ENCODE measurements at places on chromosomes 2 and 18.
A peak's percentile ranks its signal among the peaks of the same experiment; 100 is the strongest.

DNA sequence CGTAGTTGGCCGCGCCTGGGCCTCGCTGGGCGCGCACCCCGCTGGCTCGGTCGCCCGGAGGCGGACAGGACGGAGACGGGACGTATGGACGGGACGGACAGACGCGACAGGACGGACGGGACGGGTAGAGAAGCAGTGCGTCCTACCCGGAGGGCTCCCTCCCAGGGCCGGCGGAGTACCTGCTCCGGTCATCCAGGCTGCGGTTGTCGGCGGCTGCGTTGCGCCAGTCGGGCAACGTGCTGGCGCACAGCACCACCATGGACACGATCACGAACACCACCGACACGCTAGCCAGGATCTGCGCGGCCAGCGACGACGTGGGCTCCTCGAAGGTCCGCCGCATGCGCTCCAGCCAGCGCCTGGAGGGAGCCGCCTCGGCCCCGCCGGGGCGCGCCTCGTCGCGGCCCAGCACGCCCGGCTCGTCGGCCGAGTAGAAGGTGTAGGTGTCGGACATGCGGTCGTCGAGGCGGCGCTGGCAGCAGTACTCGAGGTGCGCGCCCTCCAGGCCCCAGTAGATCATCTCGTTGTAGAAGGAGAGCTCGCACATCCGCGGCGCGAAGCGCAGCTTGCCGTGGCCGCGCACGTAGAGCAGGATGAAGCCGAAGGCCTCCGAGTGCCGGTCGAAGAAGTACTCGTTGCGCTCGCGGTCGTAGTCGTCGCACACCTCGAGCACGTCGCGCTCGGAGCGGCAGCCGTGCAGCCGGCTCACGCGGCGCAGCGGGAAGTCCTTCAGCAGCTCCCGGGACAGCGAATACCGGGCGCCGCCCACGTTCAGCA lies 903 bp downstream of the KCNG3 start:
- peak; percentile 33 for DNase-seq

- DNase-seq = no peak
Measured at GRCh38 chr2:196183172-196183473, 11.7 kb upstream of the STK17B start.

DNA sequence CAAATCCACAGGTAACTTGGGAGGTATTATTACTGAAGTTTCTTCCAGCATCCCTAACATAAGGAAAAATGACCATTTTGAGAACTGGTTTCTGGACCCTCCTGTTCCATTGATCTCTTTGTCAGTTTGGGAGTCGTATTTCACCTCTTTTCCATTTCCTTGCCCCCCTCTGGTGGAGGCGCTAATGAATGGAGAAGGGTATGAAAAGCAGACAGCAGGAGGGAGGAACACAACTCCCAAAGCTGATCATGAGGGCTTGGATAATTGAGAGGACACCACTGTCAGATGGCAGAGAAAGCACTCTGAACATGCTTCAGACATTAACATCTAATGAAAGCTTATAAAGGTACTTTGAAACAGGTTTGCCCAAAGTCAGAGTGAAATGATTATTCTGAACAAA lies 56.6 kb upstream of the TLK1 start:
- no peak for DNase-seq

DNA sequence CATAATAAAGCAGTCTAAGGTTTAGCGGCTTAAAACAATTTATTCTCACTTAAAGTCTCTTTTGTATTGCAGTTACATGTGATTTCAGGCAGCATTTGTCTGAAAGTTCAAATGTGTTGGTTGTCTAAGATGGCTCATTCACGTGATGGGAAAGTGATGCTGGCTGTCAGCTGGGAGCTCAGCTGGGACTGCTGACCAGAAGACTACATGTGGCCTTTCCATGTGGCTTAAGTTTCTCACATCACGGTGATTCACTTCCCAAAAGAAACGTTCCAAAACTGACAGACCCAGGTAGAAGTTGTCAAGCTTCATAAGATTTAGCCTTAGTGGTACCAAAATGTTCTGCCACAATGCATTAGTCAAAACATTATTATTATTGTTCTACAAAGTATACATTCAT lies 76.9 kb downstream of the TMEM131 start:
- no peak for DNase-seq

GRCh38 chr2:47288864-47289263 lies 114.1 kb upstream of the MSH2 start:
- DNase-seq = no peak

GRCh38 chr18:68454511-68455228 lies 260.2 kb downstream of the TMX3 start:
- no peak for DNase-seq

- no peak for DNase-seq
Measured at GRCh38 chr2:168246072-168246482, 1.3 kb downstream of the STK39 start.

DNA sequence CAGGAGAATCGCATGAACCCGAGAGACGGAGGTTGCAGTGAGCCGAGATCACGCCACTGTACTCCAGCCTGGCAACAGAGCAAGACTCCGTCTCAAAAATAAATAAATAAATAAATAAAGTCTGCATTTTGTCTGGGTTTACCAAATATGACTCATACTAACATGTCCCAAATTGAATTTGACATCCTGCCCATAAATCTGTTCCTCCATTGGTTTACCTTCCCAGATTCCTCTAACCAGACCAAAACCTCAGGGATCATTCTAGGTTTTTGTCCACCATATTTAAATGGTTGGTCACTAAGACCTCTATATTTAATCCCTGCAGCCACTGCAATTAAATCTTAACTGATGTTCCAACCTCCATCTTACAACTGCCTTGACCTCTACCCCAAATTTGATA lies 150.9 kb downstream of the ATAD2B start:
- DNase-seq = no peak

GRCh38 chr2:135168204-135168856 lies 116.2 kb downstream of the RAB3GAP1 start:
- DNase-seq = no peak

GRCh38 chr2:96251721-96252292 lies 14.0 kb downstream of the TMEM127 start:
- no peak for DNase-seq

- DNase-seq = no peak
Measured at GRCh38 chr2:9380702-9381628, 42.4 kb downstream of the ITGB1BP1 start.

GRCh38 chr2:207662203-207662602 lies 37.0 kb upstream of the METTL21A start:
- DNase-seq = peak; percentile 12

DNA sequence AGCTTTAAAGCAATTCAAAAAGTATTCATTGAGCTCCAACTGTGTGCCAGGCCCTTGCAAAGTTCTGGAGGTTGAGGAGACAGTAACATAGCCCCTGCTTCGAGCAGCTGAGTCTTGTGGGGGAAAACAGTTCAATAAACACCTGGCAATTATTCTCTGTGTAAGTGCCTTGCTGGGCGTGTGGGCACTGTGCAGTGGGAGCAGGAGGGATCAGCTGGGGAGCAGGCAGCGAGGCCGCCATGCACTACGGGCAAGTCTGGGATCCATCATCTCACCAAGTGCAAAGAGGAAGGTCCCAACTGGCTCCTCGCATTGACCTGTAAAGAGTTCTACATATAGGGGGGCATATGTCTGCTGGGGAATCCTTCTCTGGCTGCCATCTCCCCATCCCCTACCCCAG lies 342.2 kb upstream of the HS6ST1 start:
- no peak for DNase-seq

DNA sequence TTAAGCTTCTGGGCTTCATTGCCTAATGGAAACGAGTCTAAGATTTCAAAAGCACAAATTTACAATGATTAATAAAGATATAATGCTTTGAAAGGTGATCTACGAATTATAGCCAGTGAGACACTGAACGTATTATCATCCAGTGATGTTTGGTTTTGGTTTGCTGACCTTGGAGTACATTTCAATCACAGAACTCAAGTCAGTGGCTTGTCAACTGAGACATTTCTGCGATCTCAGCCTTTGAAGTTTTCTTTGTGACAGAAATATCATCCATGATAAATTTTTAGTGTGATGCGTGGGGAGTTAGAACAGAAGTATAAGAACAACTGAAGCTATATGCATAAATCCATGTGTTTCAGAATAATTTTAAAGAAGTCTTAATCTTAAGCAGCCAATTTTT lies 263.8 kb downstream of the TCF4 start:
- DNase-seq = no peak

GRCh38 chr2:127768775-127769479 lies 42.0 kb downstream of the WDR33 start:
- DNase-seq = no peak
